ENCODE measurements at places on chromosomes 5 and 9.

DNA sequence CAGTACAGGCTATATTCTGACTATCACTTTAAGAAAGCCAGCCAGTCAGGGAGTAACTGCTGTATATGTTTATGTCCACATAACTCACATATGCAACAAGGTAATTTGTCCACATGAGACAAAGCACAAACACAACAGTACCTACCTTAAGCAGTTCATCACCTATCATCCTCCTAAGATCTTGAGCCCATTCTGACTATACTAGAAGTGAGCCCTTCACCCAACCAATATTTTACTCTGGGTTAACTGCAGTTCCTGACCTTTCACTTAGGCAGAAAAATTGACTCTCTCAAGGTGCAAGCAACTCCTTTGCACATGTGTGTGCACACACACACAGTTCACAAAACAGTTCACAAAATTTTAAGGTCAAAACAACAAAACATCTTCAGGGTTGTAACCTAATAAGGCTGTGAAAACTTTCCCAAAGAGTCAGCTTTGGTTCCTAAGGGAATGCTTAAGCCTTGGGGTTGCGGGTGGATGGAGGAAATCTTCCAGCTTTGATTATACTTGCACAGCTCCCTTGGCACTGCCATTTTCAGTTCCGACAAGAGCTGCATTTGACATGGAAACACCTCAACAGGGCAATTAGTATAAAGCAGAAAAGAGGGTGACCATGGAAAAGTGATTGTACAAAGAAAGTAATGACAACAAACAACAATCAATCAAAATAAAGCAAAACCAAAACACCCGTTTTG, 215.3 kb downstream of the NFIB start:
- DNase-seq, result no peak

DNA sequence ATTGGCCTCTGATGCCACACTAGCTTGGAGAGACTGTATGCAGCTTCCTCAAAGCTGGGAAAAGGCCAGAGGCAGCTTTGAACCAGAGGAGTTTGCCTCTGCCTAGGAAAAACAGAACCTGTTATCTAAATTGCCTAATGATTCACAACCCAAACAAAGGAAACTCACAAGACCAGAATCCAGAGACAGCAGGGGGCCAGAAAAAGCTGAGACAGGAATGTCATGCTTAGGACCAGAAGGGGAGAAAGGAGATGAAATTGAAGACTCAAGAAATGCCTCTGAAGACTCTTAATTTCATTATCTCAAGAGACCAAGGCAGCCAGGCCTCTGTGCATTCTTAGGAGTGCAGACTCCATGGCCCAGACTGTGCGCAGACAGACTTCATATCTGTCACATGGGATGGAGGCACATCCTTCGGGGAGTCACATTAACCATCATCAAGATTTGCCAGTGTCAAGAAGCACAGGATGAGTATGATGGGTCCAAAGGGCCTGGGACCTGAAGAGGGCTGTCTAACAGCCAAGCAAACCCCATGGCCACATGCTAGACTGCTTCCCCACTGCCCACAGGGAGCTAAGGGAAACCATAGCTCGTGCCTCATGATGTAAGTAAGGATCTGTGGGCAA, 57.3 kb downstream of the ARSB start:
- DNase-seq, result no peak

GRCh38 chr9:84759300-84759750, 89.8 kb downstream of the NTRK2 start:
- no peak for DNase-seq

- no peak for DNase-seq
Measured at GRCh38 chr5:136276087-136276486, 83.1 kb upstream of the SMIM32 start.

- no peak for DNase-seq
Measured at GRCh38 chr9:98009936-98010335, 26.8 kb downstream of the ANP32B start.

DNA sequence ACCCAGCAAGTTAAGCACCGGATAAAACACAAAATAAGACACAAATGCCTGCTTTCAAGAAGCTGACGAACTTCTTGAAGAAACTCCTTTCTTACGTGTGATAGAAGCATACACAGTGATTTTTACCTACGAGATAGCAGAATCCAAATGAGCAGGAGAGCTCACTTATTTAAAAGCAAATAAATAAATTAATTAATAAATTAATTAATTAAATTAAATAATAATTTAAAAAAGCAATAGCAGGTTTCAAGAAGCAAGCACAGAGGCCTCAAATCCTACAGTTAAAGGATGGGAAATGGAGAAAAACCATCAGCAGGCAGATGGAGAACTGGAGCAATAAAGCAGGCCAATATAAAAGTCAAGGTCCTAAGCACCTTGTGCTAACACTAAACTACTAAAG, 17.3 kb downstream of the LEAP2 start:
- DNase-seq, result no peak

DNA sequence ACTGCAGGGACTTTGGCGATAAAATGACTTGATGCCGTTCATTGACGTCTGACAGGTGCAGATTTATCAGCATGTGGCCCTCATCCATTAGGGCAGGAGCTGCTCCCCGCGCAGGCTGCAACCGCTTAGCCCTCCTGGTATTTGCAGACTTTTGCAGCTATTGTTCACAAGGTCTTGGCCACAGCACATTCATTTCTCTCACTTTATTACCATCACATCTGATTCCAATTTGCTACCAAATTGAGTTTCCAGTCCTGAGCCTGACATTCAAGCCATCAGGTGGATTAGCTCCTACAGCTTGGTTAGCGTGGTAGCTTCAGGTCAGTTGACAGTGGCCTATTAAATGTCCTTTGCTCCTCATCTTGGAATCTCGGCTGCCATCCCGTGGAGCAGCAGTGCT, 299.2 kb downstream of the CD180 start:
- no peak for DNase-seq

GRCh38 chr9:38181232-38181631, 112.2 kb upstream of the SHB start:
- no peak for DNase-seq

DNA sequence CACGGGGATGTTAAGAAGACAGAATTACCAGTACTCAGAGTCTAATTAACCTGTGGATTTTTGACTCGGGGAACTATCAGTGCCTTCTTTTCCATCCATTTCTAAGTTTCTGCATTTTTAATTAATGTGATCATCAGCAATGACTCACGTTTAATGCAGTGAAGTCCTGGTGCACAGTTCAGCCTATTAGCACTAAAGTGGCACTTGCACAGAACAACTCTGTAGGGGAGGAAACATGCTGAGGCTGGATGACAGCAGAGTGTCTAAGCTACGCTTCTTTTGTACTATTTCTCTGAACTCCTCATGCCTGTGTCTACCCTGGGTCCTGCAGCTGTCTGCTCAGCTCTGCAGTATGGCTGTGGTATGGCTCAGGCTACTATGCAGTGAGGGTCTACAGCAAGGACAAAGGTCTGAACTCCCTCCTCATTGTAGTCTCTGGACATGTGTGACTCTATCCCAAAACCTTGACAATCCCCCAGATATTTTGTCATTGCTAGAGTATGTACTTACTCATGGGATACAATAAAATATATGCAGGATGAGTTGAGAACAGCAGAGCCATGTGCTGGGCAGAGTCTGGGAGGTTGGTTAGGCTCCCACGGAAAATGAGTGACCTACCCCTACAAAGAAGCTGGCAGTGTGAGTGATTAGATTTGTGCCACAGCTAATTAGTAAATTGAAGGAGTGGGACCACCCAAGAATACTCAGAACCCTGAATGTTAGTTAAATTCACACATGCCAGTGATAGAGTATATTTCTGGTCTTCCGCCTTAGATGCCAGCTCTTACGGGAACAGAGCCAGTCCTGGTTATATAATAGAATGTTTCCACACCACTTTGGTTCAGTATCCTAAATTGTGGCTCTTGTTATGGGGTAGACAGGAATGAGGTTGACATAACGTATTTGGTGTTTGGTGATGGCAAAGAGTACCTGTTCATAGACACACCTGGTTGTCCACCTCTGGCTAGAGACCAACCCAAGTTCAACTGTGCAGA, 148.0 kb downstream of the GHR start:
- no peak for DNase-seq

DNA sequence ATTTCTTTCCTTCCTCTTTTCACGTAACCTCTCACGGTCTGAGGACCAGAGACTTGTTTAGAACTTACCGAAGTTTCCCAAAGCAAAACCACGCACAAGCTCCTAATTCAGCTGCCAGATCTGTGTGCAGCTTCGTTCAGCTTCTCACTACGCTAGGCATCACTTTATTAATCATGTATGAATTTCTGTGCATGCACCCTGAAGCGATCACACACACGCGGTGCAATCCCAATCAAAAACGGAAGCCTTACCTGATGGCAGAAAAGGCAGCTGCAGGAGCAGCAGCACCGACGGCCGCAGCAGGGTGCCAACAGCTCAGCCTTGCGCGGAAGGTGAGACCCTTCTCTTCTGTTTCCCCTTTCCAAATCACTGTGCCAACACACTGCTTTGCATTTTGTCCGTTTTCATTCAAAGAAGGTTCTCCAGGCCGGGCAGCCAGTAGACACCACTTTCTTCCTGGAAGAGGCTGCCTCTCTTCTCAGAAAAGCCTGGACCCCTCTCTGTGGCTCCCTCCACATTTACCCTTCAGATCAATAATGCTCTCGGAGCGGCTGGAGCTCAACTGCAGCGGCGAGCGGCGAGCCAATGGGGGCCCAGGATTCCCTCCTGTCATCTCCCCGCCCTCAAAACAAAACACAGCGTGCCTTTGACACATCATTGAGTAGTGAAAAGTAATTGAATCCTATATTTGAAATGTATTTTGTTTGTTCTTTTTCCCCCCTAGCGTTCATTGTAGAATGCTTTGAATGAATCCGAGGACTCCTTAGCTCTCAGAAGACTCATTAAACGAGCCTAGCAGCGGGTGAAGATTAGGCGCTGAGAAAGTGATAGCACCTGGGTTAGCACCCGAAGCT, at the start of gene CDH12:
Gene CDH12, minus strand, starts transcription at position 538 of the 854 bp plus-strand sequence.
- no peak for DNase-seq

- no peak for DNase-seq
Measured at GRCh38 chr9:89342948-89343347, 24.6 kb downstream of the SECISBP2 start.

- no peak for DNase-seq
Measured at GRCh38 chr5:15516486-15516885, 16.5 kb downstream of the FBXL7 start.

GRCh38 chr5:140262221-140262620, 40.7 kb downstream of the PFDN1 start:
- no peak for DNase-seq

DNA sequence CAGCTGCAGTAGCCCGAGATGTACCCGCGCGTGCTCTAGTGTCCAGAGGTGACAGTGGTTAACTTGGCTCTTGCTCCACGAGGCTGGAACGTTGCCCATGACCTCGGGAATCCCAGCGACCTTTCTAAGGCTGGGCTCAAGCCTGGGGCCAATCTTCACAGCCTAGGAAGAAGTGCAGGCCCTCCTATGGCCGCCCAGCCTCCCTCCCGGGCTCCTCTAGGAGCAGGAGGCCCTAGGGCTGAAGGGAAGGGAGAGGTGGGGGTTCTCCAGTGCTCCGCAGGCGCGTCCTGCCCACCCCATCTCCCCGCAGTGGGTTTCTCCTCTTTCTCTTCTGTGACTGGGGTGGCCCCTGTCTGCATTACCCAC, 13.3 kb downstream of the NR2F1 start:
- DNase-seq, result no peak

- no peak for DNase-seq
Measured at GRCh38 chr9:94699715-94700373, 26.7 kb upstream of the AOPEP start.

DNA sequence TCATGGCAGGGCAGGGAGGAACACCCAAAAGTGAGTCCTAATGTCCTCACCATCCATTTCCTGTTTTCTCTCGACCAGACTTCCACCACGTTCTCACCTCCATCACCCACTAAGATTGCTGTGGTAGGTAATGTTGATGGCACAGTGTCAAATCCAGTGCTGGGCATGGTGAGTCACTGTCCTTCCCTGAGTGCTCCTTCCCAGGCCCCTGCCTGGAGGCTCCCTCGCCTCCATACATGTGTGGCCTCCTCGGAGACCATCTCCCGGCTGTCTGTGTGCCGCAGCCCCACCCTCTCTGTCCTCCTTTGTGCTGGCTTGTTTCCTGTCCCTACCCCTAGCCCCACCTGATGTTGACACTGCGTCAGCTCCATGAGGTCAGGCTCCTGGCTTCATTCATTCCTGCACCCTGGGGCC, 177.5 kb downstream of the SYK start:
- no peak for DNase-seq

DNA sequence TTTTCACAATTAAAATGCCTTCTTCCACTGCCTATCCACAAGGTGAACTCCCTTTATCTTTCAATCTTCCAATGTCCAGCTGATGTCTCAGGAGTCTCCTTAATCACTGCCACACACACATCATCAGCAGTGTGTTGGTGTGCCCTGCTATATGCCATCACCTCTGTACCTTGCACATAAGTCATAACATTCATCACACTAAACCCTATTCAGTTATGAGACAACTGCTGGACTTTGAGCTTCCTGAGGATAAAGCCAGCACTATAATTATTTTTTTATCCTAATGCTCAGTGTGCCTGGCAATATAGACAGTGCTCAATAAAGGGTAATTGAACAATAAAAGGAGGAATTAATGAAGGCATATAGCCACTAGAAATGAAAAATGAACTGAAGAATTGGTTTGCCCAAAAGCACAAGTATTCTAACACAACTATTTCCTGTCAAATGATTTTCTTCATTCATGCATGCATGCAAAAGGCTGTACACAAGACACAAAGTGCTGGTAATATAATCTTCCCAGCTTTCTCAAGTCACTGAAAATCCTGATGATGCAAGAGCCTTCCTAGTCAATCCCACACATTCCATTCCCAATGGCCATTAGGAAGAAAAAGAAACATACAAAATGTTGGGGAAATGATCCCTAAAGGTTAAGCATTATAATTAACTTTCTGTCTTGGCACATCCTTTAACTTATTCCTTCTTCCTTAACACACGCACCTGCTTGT, 32.4 kb downstream of the LPAR1 start:
- DNase-seq, result no peak

GRCh38 chr5:72523960-72524582, 16.9 kb upstream of the ZNF366 start:
- no peak for DNase-seq
